ENCODE measurements at places on chromosomes 3 and 15.

DNA sequence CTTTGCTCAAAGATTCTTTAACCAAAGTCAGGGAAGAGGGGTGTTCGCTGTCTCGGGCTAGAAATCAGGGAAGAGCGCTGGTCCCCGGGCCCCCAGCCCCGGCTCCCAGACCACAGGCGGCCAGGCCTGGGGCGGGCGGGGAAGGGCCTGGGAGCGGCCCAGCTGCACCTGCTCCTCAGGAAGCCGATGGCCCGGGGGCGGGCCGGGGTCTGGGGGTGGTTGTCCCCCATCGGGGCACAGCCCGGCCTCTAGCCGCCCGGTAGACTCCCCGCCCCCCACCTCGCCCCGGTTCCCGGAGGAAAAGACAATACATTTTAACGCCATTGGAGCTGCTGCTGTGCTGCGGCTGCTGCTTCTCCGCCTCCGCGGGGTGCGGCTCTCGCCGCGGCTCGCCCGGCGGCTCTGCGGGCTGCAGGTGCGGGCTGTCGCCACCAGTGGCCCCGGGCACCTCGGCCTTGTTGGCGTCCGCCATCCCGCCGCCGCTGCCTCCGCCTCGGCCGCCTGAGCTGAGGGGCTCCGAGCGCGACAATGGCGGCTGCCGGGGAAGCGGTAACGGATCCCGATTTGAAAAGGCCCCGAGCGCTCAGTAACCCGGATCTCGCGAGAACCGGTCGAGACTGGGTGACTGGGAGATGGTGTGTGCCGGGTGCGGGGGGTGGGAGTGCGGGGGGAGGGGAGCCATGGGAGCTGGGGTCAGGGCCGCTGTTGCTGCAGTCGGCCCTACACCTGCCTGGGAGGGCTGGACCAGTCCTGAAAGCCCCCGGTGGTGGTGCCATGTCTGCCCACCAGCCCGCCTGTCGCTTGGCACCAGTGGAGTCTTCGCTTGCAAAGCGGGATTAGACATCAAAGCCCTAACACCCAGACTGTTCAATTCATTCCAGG is at the start of gene MYEF2:
Gene MYEF2, minus strand, starts transcription at position 530 of the 882 bp plus-strand sequence. Its CDS starts 58 bp downstream, at position 472.
- peak; percentile 65 for DNase-seq

DNA sequence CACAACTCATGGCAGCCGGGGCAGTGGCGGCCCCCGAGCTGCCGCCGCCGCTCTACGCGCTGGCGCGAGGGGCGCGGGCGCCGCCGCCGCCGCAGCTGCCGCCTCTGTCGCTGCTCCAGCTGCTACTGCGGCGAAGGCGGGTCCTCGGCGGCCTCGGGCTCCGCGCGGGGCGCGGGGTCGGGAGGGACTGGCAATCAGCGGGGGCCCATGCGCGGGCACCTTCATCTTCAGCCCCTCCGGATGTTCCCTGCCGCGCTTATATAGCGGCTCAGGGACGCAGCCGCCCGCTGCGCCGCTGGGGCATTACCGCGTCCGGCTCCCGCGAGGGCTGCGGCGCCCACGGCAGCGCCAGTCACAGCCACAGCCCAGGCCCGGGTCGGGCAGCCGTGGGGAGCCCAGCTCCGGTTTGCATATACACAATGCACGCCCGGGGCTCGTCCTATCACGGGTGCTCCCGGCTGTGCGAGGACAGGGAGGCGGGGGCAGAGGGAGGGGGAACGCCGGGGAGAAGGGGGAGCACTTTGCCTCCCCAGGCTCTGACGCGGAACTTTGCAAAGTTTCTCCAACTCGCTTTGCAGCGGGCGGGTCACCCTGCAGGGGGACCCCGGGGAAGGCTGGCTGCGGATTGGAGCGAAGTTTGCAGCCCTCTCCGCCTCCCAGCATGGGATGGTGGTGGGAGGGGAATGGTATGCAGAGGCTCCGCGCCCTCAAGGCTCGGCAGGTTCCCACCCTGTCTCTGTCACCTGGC is at the start of gene VGLL3:
Gene VGLL3, minus strand, starts transcription at position 416 of the 748 bp plus-strand sequence. Its CDS starts 406 bp downstream, at position 10.
- no peak for DNase-seq

GRCh38 chr15:66308531-66308930 is 15.2 kb downstream of the DIS3L start:
- no peak for DNase-seq

DNA sequence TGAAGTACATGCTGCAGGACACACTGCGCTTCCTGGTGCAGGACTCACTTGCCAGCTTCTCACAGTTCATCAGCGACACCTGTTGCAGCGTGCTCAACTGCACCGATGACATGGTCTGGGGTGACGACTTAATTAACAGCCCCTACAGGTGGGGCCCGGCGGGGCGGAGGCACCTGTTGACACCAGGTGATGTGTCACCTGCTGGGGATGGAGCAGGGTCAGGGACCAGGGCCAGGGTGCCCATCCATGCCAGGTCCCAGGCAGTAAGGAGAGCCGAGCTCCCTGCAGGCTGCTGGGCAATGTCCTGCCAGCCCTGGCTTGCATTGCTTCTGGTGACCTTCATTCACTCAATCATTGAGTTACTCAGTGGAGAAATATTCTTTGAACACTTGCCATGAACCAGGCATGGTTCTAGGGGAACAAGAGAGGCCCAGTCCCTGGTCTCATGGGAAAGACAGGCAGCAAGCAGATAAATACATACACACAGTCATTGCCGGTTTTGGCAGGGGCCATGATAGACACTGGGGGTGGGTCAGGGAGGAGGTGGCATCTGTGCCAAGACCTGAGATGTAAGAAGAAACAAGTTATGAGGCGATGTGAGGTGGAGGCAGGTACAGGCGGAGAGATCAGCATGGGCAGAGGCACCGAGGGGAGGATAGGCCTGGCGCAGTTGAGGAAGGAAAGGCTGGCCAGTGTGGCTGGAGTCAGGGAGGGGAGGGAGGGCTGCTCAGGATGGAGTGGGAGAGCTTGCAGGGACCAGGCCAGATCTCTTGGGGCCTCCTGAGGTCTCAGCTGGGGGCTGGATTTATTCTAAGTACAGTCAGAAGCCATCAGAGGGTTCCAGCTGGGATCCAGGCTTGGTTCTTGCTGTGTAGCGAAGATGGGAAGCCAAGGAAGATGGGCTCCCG is 30.8 kb downstream of the DNAH1 start:
- no peak for DNase-seq

DNA sequence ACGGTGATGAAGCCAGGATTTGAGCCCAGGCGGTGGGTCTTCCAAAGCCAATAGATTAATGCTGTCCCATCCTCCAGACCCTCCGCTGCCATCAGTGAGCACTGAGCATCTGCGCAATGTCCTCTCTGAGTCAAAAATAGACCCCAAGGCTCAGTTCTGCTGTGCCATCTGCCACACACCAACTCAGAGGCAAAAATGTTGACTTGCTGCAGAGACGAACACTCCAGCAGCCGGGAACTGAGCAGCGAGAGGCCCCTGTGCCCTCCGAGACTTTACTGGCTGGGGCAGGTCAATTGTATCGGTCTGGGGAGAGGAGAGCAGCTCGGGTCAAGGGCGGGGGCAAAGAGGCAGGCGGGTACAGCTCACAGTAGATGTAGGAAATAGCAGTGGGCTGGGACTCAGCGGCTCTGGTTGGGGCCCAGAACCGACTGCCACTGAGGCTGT is 41.5 kb upstream of the ATP2B2 start:
- no peak for DNase-seq

- no peak for DNase-seq
These were observed 25.9 kb downstream of the RAD18 start for GRCh38 chr3:8937064-8938020.

DNA sequence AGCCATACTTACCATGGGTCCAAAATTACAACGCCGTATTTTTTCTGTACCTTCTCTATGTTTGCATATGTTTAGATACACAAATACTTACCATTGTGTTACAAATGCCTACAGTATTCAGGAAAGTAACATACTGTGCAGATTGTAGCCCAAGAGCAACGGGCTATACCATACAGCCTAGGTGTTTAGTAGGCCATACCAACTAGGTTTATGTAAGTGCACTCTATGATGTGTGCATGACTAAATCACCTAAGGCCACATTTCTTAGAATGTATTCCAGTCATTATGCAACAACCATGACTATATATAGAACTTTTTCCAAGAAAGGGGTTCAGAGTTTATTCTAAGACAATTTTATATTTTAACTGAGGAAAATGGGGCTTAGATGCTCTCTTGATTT is 411.7 kb downstream of the MAGI1 start:
- no peak for DNase-seq

DNA sequence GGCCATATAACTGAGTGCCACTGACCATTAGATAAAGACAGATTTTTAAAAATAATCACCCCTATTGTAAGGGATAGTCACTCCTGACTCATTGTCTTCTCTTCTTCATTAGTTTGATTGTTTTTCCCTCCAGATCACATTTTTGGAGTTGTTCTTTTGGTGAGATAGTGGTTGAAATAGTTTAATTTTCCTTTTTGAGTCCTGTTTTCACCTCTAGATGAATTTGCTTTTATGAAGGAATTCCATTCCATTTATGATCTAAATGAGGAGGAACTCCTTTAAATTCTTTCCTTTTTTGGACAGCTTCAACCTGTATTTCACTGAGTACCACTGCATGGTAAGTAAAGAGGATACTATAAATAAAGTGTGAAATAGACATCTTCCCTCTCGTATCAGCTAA is 112.4 kb downstream of the GREM1 start:
- DNase-seq: no peak

DNA sequence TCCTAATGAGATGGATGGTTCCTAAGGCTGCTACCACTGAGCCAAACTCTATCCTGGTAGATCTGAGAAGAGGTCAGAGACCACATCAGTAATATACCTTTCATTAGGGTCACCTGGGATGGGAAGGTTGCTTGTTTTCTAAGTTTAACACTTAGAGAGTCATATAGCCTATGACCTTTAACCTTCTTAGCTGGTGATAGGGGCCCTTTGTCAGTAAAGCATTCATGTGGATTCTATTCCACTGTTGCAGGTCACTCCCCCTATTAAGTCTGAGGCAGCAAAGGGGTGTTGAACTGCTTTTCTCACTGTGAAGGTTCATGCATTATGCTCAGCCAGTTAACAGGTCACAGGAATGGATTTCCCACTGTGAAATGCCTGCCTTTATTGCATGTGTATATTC is 6.1 kb upstream of the ZNF609 start:
- DNase-seq: no peak

DNA sequence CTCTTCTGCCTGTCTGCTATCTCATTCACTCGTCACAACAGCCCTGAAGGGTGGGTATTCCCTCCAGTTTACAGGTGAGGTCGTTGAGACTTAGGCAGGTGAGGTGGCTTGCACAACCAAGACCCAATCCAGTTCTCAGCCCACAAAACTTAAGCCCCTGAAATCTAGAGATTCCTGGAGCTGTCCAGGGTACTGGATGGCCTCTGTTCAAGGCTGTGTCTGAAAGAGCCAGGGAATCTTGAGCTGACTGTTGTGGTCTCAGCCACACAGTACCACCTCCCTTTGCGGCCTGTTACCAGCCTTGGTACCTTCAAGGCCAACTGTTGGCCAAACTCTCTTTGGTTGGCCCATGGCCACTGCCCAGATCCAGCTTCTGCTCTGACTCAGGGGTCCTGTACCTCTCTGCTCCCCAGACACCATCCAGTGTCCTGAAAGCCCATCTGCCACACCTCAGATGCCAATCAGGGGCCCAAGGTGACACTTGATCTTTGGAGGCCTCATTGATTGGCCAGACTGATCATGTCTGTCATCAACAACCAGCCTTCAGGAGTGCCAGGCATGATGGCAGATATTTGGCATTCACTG is 10.9 kb upstream of the FAM107A start:
- DNase-seq: no peak

DNA sequence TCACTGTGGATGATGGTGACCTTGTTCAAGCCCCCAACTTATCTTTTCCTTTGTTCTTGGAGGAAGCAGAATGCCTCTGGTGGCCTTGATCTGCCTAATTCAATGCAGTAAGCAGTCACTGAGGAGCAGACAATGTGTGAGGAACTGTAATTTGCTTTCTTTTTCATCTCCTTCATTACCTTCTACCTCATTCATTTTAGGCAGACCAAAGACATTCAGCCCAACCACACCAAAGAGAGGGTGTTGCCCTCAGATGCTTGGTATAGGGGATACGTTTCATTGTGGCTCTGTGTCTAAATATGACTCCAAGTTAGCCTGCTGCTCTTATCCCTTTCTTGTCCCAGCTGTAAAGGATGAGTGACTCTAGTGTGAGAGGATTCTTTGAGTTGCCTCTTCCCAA is 15.3 kb downstream of the EXOSC7 start:
- no peak for DNase-seq

DNA sequence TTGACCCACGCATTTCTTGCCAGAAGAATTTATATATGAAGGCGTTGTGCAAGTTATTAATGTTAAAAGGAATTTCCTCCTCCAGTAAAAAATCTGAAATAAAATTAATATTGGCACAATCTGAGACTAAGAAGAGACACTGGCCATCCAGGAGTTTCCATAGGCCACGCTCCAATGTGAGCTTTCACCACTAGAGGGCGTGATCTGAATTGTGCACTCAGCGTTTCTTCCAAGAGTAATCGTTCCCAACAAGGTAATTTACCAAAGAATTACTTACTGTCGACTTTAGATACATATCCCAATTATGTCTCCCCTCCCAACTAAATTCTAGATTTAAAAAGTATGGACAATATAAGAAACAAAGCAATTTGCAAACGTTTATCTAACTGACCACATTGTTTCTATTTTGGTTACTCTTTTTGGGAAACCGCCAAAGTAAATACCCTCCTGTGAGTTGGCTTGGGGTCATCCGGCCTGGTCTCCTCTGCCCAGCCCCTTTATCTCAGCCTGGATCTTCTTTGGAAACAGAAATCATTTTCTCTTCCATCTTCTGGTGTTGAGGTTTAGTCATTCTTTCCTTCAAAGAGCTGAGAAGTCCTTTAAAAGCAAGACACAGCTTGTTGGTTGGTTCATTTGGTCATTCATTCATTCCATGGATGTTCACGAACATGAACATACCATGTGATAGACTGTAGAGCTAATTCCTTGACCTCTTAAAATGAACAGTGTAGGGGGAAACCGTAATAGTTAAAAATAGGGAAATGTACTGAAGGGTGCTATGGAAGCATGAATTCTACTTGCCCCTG is 26.2 kb downstream of the POLR2M start:
- no peak for DNase-seq

GRCh38 chr3:178385280-178385952 is 150.8 kb upstream of the KCNMB2 start:
- no peak for DNase-seq

DNA sequence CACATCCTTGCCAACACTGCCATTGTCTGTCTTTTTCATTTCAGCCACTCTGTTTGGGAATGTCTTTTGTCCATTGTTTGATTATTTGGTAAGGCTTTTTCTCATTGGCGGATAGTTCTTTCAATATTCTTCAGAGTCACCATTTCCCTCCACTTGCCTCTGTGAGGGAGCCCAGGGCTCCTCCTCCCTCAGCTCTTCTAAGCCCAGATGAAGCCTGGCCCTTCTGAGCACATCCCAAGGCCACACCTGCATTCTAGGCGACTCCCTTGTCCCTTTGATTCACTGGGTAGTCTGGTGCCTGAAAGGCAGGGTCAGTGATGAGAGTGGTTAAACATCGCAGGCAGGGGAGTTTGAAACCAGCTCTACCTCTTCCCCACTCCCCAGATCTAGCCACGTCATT is 12.4 kb upstream of the LTF start:
- DNase-seq: no peak

Measured in natural killer cell treated with Interleukin-12 subunit alpha and Interleukin-12 subunit beta and Interleukin-15 and Interleukin-18, amount 100 ng/mL, for 72 hours (primary cell).